M059J (cell line): ENCODE measurements at places on chromosomes 1 and 21. TPM values are rescaled to one million over a fixed set of nuclear protein-coding genes. Genes with fewer than 3 reads are reported as not detected.

The PTGS2 gene
- total RNA-seq: 29.4 and 29.9 TPM in 2 replicates

The UBL4B gene
- not detected in 2 replicates for total RNA-seq

The SYCP1 gene
- total RNA-seq: not detected in 2 replicates

The GJA5 gene
- total RNA-seq: 1.3 and 2.6 TPM in 2 replicates

The OR2C3 gene
- not detected in 2 replicates for total RNA-seq

The CELA3B gene
- not detected in 2 replicates for total RNA-seq

The KCND3 gene
- not detected in 2 replicates for total RNA-seq

The BLZF1 gene
- total RNA-seq: 58.4 and 58.8 TPM in 2 replicates

The ATP1B1 gene
- total RNA-seq: 68.2 and 71.0 TPM in 2 replicates

The CD5L gene
- 0.10 TPM in 1 of 2 replicates, not detected in the other for total RNA-seq

The EXO5 gene
- 13.8 and 15.9 TPM in 2 replicates for total RNA-seq

The THEM5 gene
- total RNA-seq: not detected in 2 replicates

The FCRLB gene
- 2.7 and 3.2 TPM in 2 replicates for total RNA-seq

The NMNAT2 gene
- total RNA-seq: 8.2 and 25.2 TPM in 2 replicates

The CNR2 gene
- not detected in 2 replicates for total RNA-seq

The SETD4 gene
- total RNA-seq: 16.7 and 20.1 TPM in 2 replicates

The ADGRB2 gene
- 8.3 and 16.7 TPM in 2 replicates for total RNA-seq

The HSD3B1 gene
- not detected in 2 replicates for total RNA-seq

The C1orf141 gene
- total RNA-seq: not detected in 2 replicates

The FAM167B gene
- 0.20 and 1.4 TPM in 2 replicates for total RNA-seq

The SYPL2 gene
- total RNA-seq: 0.05 TPM in 1 of 2 replicates, not detected in the other

The SYT11 gene
- 12.0 and 15.8 TPM in 2 replicates for total RNA-seq

The AKR7A3 gene
- 0.37 TPM in 1 of 2 replicates, not detected in the other for total RNA-seq

The GJA8 gene
- total RNA-seq: not detected in 2 replicates

The ACKR1 gene
- not detected in 2 replicates for total RNA-seq

The BRDT gene
- not detected in 2 replicates for total RNA-seq

The KRTAP7-1 gene
- total RNA-seq: not detected in 2 replicates

The LHX8 gene
- total RNA-seq: 1.5 and 1.6 TPM in 2 replicates

The PRR9 gene
- not detected in 2 replicates for total RNA-seq

The AIRE gene
- not detected in 2 replicates for total RNA-seq

The UMODL1 gene
- total RNA-seq: not detected in 2 replicates

The LRRC8B gene
- total RNA-seq: 0.30 and 0.32 TPM in 2 replicates

The PLA2G2D gene
- total RNA-seq: not detected in 2 replicates

The FNBP1L gene
- total RNA-seq: 18.7 and 21.7 TPM in 2 replicates

The PLA2G4A gene
- total RNA-seq: 5.6 and 10.2 TPM in 2 replicates

The KRTAP13-2 gene
- total RNA-seq: not detected in 2 replicates

The NHLH2 gene
- not detected in 2 replicates for total RNA-seq

The SLC37A1 gene
- total RNA-seq: 1.3 and 1.7 TPM in 2 replicates

The COL18A1 gene
- 202 and 347 TPM in 2 replicates for total RNA-seq

The APCS gene
- not detected in 2 replicates for total RNA-seq

The DENND2D gene
- 4.3 and 10.2 TPM in 2 replicates for total RNA-seq

The TRIM58 gene
- not detected in 2 replicates for total RNA-seq

The HIPK1 gene
- total RNA-seq: 26.2 and 34.9 TPM in 2 replicates

The MMEL1 gene
- total RNA-seq: not detected in 2 replicates

The WNT4 gene
- 0.05 TPM in 1 of 2 replicates, not detected in the other for total RNA-seq

The TFB2M gene
- total RNA-seq: 19.1 and 26.6 TPM in 2 replicates

The PKP1 gene
- total RNA-seq: 0.15 TPM in 1 of 2 replicates, not detected in the other

The PPP1R8 gene
- total RNA-seq: 37.8 and 52.1 TPM in 2 replicates

The TBX19 gene
- total RNA-seq: 0.54 and 1.1 TPM in 2 replicates
